ENCODE measurements at places on chromosomes 1 and 21.

GRCh38 chr1:25065795-25066238 is 135.7 kb upstream of the RUNX3 start:
- DNase-seq: peak; percentile 35

DNA sequence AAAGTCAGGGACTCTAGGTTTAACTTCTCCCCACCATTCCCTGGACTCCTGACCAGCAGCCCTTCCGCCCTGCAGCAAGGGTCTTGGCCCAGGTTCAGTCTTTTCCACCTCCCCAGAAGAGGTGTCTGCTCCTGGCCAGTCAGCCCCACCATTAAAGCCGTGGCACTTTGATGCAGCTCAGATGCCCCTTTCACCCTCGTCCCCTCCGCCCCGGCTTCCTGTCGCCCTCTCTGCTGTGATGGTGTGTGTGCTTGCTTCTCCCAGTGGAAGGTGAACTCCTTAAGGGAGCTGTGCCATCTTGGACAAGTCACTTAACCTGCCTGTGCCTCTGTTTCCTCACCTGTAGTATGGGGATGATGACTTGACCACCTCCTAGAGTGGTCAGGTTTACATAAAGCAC is 17.8 kb upstream of the TTC4 start:
- no peak for DNase-seq

DNA sequence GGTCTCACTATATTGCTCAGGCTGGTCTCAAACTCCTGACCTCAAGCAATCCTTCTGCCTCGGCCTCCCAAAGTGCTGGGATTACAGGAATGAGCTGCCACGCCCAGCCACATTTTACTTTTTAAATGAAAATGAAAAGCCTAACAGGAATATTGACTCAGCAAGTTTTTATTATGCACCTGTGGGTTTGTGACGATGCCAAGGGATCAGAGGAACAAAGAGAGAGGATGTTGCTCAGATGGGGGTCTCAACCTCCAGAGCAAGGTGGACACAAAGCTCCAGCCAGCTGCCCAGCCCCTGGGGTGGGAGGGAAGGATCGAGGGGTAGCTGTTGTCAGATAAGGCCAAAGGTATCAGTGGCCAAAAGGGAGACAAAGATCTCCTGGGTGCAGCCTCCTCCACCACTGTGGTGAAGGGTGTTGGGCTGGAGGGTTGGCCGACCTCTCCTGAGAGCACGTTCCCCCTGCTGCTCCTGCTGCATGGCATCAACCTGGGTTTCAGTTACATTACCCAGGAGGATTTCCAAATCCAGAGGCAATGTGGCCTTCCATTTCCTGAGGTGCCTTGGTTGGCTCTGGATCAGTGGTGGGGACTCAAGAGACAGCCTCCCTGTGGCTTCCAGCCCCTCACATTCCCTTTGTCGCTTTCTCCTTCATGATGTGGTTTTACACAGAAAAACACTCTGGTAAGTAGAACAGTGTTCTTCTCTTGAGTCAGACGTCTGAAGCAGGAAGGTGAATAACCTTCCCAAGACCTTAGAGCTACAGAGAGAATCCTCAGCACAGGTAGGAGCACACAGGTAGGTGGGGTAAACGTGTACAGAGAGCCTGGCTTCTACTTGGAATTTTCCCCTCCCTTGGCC is 34.2 kb downstream of the ZNF496 start:
- DNase-seq: no peak

- no peak for DNase-seq
Measured at GRCh38 chr1:32813941-32814739, 3.0 kb downstream of the YARS1 start.

- no peak for DNase-seq
Measured at GRCh38 chr1:155871390-155871789, 12.0 kb downstream of the SYT11 start.

DNA sequence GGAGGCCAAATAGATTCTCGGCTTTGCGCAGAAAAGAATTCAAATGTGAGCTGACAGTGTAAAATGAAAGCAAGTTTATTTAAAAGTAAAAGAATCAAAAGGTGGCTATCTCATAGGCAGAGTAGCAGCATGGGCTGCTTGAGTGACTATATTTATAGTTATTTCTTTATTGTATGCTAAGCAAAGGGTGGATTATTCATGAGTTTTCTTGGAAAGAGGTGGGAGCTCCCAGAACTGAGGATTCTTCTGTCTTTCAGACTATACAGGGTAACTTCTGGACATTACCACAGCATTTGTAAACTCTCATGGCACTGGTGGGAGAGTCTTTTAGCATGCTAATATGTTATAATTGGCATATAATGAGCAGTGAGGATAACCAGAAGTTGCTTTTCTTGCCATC is 659.9 kb downstream of the RWDD3 start:
- no peak for DNase-seq

DNA sequence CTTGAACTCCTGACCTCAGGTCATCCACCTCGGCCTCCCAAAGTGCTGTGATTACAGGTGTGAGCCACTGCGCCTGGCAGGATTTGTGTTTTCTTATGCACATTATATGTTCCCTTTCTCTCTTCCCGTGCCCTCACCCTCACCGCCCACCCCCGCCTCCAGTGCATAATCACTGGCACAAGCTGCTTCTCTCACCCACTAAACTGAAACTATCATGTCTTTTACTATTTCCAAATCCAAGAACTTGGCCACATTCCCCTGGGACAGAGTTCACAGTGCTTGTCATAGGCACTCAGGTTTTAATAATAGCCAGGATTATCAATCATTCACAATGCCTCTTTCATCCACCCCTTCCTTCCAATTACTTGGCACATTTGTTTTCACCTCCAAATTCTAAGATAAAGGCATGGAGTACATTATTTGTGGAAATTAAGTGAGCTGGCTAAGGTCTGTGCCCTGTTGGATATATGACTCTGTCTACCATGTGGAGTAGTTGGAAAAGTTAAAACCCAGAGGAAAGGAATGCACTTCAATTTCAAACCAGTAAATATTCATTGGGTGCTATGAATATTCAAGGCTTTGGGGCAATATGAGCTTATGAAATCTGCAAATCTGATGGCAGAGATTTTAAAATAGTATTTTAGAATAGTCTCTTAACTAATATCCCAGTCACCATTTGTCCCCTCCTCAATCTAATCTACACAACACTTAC is 17.6 kb upstream of the MAPKAPK2 start:
- no peak for DNase-seq

DNA sequence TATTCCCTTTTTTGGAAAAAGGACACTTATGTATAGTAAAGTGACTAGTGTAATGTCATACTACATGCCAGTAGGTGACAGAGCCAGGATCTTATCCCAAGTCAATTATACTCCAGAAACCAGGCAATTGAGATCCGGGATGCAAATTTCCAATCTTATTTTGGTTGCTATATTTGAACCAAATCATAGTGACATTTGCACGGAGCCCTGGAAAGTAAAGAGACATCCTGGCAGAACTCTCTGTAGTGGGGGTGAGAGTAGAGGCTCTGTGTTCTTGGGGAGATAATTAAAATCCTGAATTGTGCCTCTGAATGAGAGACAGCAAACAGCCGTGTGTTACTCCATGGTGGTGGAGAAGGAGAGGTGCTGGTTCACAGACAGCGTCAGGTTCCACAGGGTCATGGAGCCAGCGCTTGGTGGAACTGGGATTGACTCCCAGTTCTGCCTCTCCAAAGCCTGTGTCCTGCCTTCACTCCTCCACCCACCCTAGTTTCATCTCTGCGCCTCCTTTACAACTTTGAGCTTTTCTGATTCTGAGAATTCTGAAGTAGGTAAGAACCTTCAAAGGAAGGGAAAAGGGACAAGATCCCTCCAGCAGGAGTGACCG is 432.3 kb downstream of the PTPRU start:
- DNase-seq: no peak

DNA sequence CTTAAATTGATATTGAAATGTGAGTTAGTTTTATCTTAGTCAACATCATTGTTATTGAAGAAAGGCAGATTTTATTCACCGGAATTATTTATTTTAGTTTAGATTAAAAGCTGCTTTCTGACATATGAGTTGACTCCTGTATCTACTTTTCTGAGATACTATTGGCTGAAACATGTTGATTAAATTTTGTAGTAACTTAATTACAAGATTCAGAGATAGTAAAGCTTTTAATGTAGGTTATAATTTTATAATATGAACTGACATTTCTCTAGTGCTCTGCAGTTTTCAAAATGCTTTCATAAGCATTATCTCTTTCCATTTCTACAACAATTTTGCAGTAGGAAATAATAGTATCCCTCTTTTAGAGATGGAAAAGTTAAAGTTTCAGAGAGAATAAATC is 616.0 kb downstream of the USP25 start:
- DNase-seq: no peak

DNA sequence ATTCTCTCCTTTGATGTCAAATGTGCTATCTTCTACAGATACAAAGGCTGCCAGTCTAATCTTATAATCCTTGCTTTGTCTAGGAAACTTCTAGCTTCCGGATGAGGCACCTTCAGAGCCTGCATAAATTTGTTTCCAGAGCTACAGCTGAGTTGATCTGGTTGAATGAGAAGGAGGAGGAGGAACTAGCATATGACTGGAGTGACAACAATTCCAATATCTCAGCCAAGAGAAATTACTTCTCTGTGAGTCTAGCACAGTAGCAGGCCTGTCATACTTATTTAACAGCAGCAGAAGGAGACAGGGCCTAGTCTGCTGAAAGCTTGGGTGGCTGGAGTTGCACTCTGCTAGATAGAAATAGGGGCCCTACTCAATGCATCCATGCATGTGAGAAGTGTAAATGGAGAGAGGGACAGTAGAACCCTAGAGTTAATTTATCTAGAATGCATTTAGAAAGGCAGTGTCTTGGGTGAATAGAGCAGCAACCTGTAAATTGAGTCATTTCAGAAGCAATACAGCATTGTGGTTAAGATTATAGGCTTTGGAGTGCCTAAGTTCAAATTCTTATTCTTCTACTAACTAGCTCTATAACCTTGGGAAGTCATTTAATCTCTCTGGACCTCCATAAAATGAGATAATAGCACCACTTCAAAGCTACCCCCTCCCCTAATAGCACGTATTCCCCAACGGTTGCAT is 89.0 kb downstream of the MACF1 start:
- peak; percentile 37 for DNase-seq

GRCh38 chr21:28959367-28960099 is 33.1 kb downstream of the LTN1 start:
- no peak for DNase-seq

DNA sequence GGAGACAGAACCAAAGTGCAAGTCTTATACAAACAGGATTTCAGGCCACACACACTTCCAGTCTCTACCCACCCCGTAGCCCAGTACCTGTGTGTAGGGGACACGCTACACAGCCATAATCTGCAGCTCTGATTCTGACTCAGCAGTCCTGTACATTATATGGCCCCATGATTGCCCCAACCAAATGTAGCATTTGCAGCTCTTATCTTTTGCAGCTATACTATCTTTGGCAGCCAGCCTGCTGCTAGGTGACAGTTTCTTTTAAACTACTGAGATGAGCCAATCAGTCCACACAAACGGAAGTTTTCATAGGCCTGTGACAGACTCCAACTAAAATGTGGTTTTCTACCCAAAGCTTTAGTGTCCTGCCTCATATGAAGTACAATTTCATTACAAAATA is 259.6 kb upstream of the ST6GALNAC5 start:
- DNase-seq: no peak

- no peak for DNase-seq
Measured at GRCh38 chr1:8816264-8816663, 1.2 kb downstream of the RERE start.

DNA sequence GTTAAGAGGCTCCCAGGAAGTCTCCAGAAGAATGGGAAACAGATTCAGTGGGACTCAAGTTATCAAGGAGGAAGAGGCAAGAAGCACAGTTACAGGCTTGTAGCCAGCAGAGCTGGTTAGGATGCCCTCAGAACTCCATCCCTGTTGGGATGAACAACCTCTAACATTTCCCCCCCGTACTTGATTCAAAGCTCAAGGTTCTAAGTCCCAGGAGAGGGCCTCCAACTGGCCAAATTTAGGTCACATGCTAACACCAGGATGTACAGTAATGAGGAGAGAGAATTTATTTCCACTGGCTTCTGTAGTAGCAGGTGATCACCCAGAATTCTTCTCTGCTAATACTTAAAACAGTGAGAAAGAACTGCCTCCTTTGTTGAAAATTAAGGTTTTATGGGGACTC is 22.3 kb upstream of the HSPA13 start:
- DNase-seq: no peak

DNA sequence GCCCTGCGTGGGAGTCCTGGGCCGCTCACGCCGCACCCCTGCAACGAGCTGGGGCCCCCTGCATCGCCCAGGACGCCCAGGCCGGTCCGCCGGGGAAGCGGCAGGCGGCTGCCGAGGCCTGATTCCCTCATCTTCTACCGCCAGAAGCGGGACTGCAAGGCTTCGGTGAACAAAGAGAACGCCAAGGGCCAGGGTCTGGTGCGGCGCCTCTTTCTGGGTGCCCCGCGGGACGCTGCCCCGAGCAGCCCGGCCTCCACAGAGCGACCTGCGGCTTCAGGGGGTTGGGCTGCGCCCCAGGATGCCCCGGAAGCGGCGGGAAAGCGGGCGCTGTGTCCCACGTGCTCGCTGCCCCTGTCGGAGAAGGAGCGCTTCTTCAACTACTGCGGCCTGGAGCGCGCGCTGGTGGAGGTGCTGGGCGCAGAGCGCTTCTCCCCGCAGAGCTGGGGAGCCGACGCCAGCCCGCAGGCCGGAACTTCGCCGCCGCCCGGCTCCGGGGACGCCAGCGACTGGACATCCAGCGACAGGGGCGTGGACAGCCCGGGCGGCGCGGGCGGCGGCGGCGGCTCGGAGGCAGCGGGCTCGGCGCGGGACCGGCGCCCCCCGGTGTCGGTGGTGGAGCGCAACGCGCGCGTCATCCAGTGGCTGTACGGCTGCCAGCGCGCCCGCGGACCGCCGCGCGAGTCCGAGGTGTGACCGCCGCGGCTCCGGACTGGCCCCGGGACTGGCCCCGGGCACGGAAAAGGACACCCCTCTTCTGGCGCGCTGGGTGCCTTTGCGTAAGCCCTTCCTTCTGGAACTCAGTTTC is 2.7 kb downstream of the FAM110D start:
- DNase-seq: no peak

DNA sequence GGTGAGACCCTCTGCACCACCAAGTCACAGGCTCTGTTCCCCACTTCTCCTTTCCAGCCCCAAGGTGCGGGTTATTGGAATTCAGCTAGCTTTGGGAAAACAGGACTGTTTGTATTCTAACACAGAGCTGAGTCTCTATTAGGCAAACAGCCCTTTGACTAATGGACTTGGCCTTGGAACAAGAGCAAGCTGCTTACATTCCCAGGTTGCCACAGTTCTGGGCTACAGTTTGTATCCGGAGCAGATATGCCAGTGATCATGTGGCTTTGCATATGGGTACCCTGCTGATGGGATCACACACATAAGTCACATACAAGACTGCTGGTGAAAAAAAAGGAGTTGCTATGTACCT is 110.5 kb upstream of the COA6 start:
- no peak for DNase-seq

- no peak for DNase-seq
Measured at GRCh38 chr1:35932158-35932636, 1.3 kb downstream of the AGO3 start.

DNA sequence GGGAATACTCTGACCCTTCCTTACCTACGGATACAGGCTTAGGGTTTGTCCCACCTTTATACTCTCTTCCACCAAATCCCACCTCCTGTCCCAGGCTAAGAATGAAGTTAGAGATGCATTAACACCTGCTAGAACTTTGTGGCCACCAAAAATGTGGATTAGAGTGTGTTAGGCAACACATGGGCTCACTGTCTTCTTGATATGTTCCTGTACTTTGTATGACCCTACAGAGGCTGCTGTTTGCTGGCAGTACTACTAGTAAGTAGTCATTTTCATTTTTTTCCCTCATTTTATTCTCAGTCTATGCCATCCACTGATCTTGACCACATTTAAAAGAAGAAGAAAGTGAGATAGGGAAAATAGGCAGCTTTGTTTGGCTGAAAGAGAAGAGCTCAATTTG is 21.0 kb upstream of the TMEM39B start:
- no peak for DNase-seq

GRCh38 chr1:241101622-241102021 is 255.4 kb downstream of the RGS7 start:
- no peak for DNase-seq
